ENCODE measurements at places on chromosomes 12 and 14.
A peak's percentile ranks its signal among the peaks of the same experiment; 100 is the strongest.

GRCh38 chr12:51695241-51696010 is 104.4 kb downstream of the SCN8A start:
- no peak for DNase-seq

DNA sequence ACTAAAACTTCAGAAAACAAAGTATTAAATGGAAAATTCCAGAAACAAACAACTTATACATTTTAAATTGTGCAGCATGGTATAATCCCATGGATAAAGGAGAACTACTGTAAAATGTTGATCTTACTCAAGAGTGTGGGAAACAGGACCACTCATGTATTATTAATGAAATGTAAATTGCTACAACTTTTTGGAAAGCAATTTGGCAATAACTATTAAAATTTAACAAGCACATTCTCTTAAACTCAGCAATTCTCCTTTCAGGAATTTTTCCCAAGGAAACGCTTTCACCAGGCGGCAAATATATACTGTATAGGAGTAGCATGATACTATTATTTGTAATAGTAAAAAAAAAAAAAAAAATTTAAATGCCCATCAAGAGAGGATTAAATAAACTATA is 284.5 kb upstream of the AMIGO2 start:
- no peak for DNase-seq

GRCh38 chr12:24705741-24706358 is 243.1 kb downstream of the BCAT1 start:
- peak; percentile 43 for DNase-seq

GRCh38 chr12:105261010-105261409 is 25.0 kb upstream of the APPL2 start:
- DNase-seq = peak; percentile 31

GRCh38 chr14:74683406-74683805 is 29.5 kb downstream of the AREL1 start:
- DNase-seq = peak; percentile 12

DNA sequence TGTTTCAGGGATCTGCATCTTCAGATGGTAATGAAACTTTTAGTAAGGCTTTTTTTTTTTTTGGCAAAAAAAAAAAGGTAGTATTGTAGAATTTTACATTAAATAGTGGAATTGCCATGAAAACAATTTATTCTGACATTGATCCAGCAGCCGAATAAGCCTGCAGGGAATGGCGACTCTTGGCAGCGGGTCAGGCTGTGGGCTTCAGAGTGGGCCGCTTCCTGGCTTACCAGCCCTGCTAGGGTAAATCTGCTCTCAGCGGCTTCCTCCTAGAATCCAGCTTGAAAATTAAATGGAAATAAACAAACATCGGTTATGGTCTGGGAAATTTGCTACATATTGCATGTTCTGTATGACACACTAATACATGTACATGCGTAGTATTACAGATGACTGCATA is 34.8 kb downstream of the SFSWAP start:
- no peak for DNase-seq
